ENCODE measurements at places on chromosomes 3 and 15. TPM values are rescaled to one million over a fixed set of nuclear protein-coding genes. Genes with fewer than 3 reads are reported as not detected.

- H3K36me3 ChIP-seq = peaks cover 43% of the 10 kb centered on the region
- H3K4me1 ChIP-seq = no peaks in the 10 kb centered on the region
- DNase-seq = no peak
- H3K4me3 ChIP-seq = no peak overlapping the region
- no peaks in the 10 kb centered on the region for H3K27me3 ChIP-seq
These were observed 19.5 kb downstream of the COPS2 start for GRCh38 chr15:49135911-49136310.

The SPRED1 gene
- 35.9 TPM for total RNA-seq

The HRH1 gene
- not detected for total RNA-seq

GRCh38 chr3:10524270-10524669 is 18.9 kb upstream of the ATP2B2 start:
- H3K27ac ChIP-seq = no peak overlapping the region
- H3K4me3 ChIP-seq = no peak overlapping the region
- no peaks in the 10 kb centered on the region for H3K36me3 ChIP-seq
- no peaks in the 10 kb centered on the region for H3K4me1 ChIP-seq
- H3K27me3 ChIP-seq = no peaks in the 10 kb centered on the region
- no peak for DNase-seq

The APBA2 gene
- total RNA-seq = 14.6 TPM

The GPX1 gene
- total RNA-seq = 321 TPM

DNA sequence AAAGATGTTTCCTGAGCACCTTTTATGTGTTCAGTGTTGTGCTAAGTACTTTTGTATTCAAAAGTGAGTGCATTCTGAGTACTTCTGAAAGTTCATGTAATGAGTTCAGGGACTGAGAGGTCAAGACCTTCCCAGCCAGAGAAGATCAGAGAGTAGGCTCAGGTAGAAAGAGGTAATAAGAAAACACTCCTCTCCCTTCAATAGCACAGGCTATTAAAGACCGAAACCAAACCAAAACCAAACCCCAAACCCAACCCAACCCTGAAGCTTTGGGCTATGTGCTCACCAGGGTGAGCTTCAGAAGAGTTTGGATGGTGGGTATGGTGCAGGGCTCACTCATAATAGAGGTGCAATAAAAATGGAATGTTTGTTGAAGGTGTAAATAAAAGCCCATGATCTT is 76.7 kb upstream of the FAM3D start:
- no peak overlapping the region for H3K4me3 ChIP-seq
- no peaks in the 10 kb centered on the region for H3K27me3 ChIP-seq
- no peak overlapping the region for H3K27ac ChIP-seq
- H3K36me3 ChIP-seq = no peaks in the 10 kb centered on the region

The MCF2L2 gene
- total RNA-seq = 7.3 TPM

The TAGLN3 gene
- total RNA-seq = 2.8 TPM

DNA sequence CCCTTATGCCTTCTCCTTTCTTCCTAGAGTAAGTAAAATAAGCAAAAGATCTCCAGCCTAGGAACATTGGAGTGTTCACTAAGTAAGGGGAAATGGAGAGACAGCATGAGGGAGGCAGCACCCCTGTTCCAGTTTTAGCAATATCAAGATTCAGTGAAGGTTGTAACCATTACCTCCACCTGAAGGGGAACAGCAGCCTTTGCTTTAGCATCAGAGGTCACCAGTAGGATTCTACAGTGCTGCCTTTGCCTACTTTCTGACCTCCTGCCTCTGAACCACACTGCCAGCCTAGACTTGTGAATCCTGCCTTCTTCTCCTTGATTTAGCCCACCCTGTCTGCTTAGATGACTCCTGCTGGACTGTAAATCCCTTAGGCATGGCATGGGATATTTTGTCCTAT is 104.7 kb downstream of the GAP43 start:
- no peaks in the 10 kb centered on the region for H3K4me1 ChIP-seq
- H3K4me3 ChIP-seq = no peak overlapping the region
- DNase-seq = no peak
- H3K36me3 ChIP-seq = no peaks in the 10 kb centered on the region
- no peaks in the 10 kb centered on the region for H3K27me3 ChIP-seq

DNA sequence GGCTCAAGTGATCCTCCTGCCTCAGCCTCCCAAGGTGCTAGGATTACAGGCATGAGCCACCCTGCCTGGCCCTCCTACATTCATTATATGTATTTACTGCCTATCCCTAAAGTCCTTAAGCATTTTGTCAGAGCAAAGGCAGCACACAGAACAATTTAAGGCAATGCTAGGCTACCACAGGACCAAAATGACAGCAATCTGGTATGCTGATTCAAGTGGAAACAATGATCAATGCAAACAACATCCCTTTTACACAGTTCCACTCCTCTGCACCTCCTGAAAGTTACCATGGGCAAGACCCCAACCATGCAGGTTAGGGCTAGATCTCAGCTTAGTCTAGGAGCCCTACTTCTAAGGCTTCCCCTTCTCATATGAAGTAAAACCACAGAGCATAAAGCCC is 40.3 kb downstream of the SPG11 start:
- H3K4me3 ChIP-seq = no peak overlapping the region
- DNase-seq = no peak
- no peaks in the 10 kb centered on the region for H3K4me1 ChIP-seq
- H3K27ac ChIP-seq = no peak overlapping the region
- peaks cover 20% of the 10 kb centered on the region for H3K36me3 ChIP-seq
- H3K27me3 ChIP-seq = no peaks in the 10 kb centered on the region

GRCh38 chr3:179266701-179267211 is 15.8 kb upstream of the KCNMB3 start:
- H3K27ac ChIP-seq = no peak overlapping the region
- peaks cover 8% of the 10 kb centered on the region for H3K27me3 ChIP-seq
- H3K36me3 ChIP-seq = peaks cover 2% of the 10 kb centered on the region

DNA sequence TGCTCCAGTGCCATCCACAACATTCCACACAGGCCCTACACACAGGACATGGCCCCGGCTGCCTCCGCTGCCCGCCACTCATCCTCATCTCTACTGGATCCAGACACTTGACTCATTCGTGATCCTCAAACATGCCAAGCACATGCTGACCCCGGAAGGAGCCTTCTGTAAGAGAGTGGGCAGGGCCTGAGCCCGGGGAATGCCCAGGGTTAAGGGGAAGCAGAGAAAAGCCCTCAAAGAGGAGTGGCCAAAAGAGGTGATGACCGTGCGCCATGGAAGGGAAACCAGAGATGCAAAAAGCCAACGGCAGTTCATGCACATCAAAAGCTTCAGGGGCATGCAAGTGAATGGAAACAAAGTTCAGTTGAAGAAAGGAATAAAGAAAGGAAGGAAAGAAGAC is 46.1 kb downstream of the RFTN1 start:
- H3K36me3 ChIP-seq = peaks cover 7% of the 10 kb centered on the region
- no peak overlapping the region for H3K27ac ChIP-seq
- H3K27me3 ChIP-seq = peaks cover 17% of the 10 kb centered on the region
- DNase-seq = no peak
- peaks cover 10% of the 10 kb centered on the region for H3K4me1 ChIP-seq
- no peak overlapping the region for H3K4me3 ChIP-seq

DNA sequence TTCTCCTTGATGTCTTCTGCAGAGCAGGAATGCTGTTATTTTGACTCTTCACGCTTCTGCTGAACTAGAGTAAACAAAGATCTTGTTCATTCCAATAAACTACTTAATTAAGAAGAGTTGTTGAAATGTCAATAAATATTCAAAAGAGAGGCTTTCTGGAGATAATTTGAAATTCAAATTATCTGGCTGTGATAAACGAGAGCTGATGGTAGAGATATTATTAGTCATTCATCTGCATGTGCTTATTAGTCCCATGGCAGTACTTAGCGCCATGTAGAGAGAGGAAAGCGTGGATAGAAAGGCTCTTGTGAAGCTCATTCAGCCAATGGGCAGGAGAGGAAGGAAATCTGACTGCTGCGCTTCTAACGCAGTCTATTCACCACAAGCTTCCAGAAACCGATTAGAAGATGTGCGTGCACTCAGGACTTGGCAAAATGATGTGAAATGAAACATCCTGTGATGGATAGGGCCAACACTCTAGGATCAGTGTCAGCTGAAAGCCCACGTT is 251.1 kb downstream of the GABRB3 start:
- H3K4me1 ChIP-seq = peaks cover 4% of the 10 kb centered on the region
- H3K36me3 ChIP-seq = peaks cover 21% of the 10 kb centered on the region
- no peak for DNase-seq
- H3K27ac ChIP-seq = no peak overlapping the region
- H3K4me3 ChIP-seq = no peak overlapping the region

The SACM1L gene
- 79.6 TPM for total RNA-seq

GRCh38 chr15:93417631-93418030 is 328.6 kb upstream of the RGMA start:
- peaks cover 2% of the 10 kb centered on the region for H3K27me3 ChIP-seq
- no peaks in the 10 kb centered on the region for H3K36me3 ChIP-seq
- no peaks in the 10 kb centered on the region for H3K4me1 ChIP-seq
- DNase-seq = no peak

The NRROS gene
- 5.1 TPM for total RNA-seq

DNA sequence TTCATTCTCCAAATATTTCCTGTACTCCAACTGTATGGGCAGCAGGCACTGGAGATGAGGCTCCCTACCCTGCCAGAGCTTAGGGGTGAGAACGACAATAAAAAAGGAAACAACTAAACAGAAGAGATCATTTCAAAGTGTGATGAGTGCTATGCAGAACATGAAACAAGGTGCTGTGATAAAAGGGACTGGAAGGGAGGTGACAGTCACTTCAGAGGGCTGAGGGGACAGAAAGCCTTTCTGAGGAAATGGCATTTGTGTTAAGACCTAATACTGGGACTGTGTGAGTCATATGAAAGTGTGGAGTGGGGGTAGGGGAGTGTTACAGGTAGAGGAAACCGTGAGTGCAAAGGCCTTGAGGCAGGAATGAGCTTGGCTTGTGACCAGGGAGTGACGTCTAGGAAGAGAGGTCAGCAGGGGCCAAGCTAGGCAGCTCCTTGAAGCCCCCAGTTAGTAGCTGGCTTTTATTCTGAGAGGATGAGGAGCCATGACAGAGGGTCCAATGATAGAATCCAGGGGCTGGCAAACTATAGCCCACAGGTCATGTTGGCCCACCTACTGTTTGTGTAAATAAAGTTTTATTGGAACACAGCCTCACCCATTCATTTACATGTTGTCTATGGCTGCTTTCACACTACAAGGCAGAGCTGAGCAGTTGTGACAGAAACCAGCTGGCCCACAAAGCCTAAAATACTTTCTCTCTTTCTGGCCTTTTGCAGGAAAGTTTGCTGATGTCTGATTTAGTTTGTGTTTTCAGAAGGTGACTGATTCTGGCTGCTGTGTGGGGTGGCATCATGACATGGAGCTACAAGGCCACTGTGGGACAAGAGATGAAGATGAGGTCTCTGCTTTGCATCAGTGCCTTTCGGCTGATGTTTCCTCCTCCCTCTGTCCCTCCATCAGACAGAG is 56.6 kb downstream of the LSM3 start:
- no peak overlapping the region for H3K27ac ChIP-seq
- no peak overlapping the region for H3K4me3 ChIP-seq
- no peak for DNase-seq
- H3K27me3 ChIP-seq = peaks cover 25% of the 10 kb centered on the region
- no peaks in the 10 kb centered on the region for H3K4me1 ChIP-seq

The TEX9 gene
- total RNA-seq = 12.2 TPM

The GPR171 gene
- total RNA-seq = 0.17 TPM

DNA sequence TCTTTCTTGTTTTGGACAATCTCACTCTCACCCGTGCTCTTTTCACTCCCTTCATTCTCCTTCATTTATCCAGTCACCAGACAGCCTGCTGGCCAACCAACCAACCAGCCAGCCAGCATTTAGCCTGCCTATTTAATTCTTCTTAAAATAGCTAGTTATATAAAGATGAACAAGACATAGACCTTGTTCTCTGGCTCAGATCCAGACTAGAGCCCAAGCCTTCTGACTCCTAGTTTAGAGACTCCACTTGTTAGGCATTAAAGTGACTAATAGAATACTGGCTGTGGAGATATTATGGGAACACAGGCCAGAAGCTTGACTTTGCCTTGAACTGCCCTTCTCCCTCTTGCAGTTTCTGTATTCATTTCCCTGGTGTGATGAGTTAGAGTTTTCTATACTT is 215.3 kb upstream of the THRB start:
- H3K36me3 ChIP-seq = no peaks in the 10 kb centered on the region
- H3K4me1 ChIP-seq = 0 out of 2 replicates have a peak, but pooled peaks cover 3% of the 10 kb centered on the region
- DNase-seq = no peak

DNA sequence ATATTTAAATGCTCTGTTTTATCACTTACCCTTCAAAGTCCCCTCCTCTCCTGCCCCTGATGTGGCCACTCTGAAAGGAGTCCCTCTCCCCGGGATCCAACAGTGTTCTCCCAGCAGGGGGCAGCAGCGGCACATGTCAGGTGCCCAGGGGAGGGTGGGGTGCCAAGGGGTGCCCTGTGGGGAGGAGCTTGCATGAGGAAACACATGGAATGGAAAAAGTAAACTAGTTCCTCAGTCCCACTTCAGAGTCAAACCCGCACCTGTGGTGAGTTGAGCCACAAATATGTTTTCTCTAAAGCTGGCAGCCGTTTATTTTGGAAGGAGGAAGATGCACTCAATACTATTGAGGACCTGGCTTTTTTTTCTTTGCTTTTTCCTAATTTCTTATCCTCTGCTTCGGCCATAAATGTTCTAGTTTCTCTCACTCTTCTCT is 30.1 kb upstream of the NRROS start:
- H3K36me3 ChIP-seq = no peaks in the 10 kb centered on the region
- no peak overlapping the region for H3K4me3 ChIP-seq
- H3K4me1 ChIP-seq = peaks cover 17% of the 10 kb centered on the region
- peak; percentile 95 for DNase-seq

The FAM81A gene
- total RNA-seq = 2.4 TPM

DNA sequence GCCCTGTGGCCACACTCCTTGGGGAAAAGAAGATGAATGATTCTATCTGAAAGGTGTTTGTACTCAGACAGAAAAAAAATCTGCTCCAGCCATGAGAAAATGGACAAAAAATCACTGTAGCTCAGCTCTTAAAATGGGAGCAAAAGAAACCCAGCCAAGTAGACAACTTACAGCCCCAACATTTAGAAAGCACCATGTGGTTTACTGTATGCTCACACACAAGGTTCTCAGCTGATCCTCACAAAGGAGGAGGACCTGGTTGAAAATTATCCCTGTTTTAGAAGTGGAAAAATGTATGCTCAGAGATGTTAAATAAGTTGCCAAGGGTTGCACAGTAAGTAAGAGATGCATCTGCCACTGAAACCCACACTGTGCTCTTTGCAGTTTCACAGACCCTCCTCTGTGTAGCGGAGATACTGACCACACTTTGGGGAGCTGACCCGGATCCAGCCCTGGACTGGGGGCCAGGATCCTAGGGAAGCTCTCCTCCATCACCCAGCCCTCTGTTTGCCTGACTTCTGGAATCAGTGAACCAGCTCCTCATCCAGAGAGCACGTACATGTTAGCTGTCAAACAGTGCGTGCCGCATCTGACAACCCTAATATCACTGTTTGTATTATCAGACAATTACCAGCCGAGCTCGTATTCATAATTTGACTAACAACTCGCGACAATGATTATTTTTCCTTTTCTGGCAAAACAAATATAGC is 32.7 kb upstream of the TPRG1 start:
- H3K36me3 ChIP-seq = no peaks in the 10 kb centered on the region
- H3K27me3 ChIP-seq = no peaks in the 10 kb centered on the region
- DNase-seq = no peak
- H3K27ac ChIP-seq = no peak overlapping the region
- H3K4me1 ChIP-seq = no peaks in the 10 kb centered on the region

- peaks cover 9% of the 10 kb centered on the region for H3K4me1 ChIP-seq
- DNase-seq = no peak
- peaks cover 5% of the 10 kb centered on the region for H3K36me3 ChIP-seq
- H3K4me3 ChIP-seq = no peak overlapping the region
These were observed 10.4 kb downstream of the ARMC8 start for GRCh38 chr3:138197524-138197923.

The ANAPC13 gene
- total RNA-seq = 28.8 TPM

- H3K27me3 ChIP-seq = no peaks in the 10 kb centered on the region
- no peaks in the 10 kb centered on the region for H3K4me1 ChIP-seq
- DNase-seq = no peak
- H3K36me3 ChIP-seq = peaks cover 16% of the 10 kb centered on the region
- no peak overlapping the region for H3K27ac ChIP-seq
These were observed 32.5 kb downstream of the CDCP1 start for GRCh38 chr3:45113625-45114050.
